ENCODE measurements at places on chromosomes 2 and 18.

GRCh38 chr18:45221363-45221762, 393.9 kb upstream of the SLC14A2 start:
- no peak for DNase-seq

DNA sequence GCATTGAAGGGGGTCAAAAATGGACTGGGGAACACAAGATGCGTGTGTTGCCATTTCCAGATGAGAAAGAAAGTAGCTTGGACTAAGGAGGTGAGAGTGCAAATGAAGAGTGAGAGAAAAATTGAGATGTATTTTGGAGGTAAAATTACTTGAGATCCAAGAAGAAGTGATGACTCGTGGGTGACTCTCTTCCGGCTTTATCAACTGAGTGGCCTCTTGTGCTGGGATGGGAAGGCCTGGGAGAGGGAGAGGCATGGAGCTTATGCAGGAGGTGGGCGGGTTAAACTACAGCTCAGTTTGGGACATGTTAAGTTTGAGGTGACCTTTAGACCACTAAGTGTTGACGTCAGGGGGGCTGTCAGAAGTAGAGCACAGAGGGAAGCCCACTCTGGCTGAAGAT, 34.9 kb downstream of the SULT1C2 start:
- no peak for DNase-seq

DNA sequence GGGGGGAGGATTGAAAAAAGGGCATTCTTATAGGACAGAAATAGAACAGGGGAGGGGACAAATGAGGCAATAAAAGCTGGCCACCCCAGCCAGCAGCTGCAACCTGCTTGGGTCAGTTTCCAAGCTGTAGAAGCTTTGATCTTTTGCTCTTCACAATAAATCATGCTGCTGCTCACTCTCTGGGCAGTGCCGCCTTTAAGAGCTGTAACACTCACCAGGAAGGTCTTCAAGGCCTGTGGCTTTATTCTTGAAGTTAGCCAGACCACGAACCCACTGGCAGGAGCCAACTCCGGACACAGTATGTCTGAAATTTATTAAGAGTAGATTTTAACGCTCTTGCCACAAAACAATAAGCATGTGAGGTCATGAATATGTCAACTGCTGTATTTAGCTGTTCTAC, 649.9 kb upstream of the RAB6C start:
- DNase-seq, result no peak

DNA sequence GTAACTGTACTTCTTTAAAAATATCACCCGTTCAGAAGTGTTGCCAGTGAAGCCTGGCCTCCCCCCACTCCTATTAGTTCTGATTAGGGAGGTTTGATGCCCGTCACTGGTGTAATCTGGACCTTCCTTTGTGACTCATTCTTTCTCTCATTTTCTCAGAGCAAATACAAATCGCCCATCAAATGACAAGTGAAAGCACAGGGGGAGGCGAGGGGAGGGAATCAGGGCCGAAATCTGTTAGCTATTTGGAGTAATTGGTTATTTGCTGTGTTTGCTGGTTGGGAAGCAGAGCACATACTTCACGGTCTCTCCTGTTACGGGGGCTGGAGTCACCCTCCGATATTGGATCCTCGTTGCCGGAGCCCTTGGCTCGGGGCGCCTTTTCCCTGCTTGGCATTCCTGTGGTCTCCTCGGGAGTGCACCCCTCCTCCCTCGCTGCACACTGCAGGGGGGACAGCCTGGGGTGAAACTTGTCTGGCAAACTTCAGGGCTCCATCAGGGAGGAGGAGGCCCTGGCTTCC, 178.1 kb downstream of the DYSF start:
- peak; percentile 79 for DNase-seq

- DNase-seq, result no peak
These were observed 59.7 kb upstream of the KCNJ3 start for GRCh38 chr2:154638783-154639182.

GRCh38 chr2:221616561-221616960, 44.5 kb upstream of the EPHA4 start:
- DNase-seq, result no peak

DNA sequence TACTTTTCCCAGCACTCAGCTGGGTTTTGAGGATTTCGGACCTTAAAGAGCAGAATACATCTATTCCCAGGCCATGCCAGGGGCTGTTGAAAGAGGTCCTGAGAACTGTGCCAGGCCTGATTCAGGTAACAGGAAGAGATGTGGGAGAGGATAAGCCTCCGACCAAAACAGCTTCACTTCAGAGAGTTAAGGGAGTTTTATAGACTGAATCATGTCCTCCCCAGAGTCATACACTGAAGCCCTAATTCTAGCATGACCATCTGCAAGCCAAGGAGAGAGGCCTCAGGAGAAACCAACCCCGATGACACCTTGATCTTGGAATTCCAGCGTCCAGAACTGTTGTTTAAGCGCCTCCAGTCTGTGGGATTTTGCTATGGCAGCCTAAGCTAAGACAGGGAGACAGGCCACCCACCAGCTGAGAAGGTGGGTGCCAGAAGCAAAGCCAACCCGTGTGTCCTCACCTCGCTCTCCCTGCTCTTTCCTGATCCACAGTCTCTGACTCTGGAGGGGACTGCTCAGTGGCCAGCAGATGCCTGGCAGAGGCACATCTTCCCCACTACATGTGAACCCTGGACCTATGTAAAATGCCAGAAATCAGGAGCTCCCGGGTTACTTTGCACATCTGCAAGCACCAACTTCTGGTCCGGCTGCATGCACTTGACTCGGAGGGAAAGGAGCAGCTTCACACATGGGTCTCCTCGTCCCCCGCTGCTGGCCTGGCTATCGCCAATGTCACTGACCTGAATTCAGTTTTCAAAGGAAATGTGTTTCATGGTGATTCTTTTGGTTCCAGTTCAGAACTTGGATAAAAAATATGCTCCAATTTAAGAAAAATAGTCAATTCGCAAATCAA, 116.8 kb upstream of the EPC2 start:
- no peak for DNase-seq

DNA sequence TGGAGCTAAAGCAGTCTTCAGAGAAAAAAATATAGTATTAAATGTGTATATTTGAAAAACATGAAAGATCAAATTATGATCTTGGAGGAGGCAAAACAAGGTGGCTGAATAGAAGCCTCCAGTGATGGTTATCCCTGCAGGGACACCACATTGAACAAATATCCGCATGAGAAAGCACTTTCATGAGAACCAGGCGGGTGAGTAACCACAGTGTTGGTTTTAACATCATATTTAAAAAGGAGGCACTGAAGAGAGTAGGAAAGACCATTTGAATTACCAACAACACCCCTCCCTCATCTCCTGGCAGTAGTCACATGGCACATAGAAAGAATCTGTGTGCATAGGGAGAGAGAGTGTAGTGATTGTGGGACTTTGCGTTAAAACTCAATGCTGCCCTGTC, 759.6 kb upstream of the NRXN1 start:
- no peak for DNase-seq

GRCh38 chr18:6280211-6280743, 134.4 kb downstream of the L3MBTL4 start:
- DNase-seq, result no peak

DNA sequence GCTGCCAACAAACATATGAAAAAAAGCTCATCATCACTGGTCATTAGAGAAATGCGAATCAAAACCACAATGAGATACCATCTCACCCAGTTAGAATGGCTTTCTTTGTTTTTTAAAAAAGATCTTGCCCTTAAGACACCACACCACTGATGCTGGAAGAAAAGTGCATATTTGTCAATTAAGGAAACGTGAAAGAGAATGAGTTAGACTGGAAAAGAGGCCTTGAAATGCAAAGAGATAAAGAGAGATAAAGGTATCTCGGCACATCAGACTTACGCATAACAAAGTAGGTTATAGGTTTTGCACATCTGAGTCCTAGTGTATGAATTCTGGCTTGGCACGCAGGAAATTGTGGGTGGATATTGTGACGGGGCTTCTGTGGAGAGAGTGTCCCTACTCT, 149.5 kb downstream of the MTX2 start:
- no peak for DNase-seq

GRCh38 chr2:210049831-210050230, 47.4 kb downstream of the RPE start:
- no peak for DNase-seq

DNA sequence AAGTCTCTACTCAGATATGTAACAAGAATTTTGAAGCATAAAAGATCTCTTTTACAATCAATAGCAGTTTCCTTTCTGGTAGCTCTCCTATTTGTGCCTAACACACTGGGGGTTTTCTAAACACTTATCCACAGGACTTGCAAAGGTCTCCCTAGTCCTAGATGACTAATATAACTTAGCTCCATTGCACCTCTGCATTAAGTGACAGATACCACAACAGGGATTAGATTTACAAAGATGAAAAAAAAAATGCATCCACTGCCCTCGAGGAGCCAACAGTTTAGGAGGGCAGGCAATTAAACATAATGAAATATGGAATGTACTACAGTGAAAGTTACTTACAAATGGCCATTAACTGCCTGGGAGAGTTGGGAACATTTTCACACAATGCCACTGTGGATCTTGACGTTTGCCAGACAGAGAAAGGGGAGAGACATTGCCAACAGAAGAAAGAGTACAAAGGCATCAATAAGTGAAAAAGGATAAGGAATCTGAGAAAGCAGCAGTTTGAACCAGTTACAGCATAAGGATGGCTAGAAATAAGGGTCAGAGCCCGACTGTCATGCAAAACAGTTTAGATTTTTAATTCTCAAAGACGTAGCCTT, 14.3 kb downstream of the PPP3R1 start:
- DNase-seq, result no peak

DNA sequence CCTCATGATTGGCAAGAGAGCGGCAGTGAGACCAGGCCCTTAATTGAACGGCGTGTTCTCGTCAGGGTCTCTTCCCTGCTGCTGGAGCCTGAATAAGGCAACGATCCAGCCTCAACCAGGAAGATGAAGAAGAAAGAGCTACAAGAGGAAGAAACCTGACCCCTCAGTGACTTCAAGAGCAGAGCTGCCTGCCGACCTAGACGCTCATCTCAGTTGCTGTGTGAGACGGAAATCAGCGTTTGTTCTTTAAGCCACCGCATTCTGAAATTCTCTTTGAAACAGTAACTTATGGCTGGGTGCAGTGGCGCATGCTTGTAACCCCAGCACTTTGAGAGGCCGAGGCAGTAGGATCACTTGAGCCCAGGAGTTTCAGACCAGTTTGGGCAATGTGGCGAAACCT, 29.6 kb upstream of the KCNG3 start:
- DNase-seq, result no peak

GRCh38 chr18:45562567-45563479, 52.5 kb upstream of the SLC14A2 start:
- no peak for DNase-seq

GRCh38 chr18:27461957-27462356, 276.8 kb upstream of the CHST9 start:
- DNase-seq, result no peak

DNA sequence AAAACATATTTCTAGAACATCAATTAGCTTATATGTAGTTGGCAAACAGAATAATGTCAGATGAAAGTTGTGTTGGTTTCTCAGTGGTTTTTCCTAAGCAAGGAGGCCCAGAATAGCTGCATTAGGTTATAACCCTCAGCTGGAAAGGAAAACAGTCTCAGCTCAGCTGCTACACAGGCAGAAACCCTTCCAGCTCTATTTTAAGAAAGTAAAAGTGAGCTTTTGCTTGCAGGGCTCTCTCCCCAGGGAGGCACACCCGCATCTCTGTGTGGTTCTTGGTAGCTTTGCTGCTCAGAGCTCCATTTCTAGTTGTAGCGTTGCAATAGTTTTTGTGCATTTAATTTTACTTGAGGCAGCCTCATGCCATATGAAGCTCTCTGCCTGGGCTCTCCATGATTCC, 54.6 kb downstream of the PIKFYVE start:
- DNase-seq, result no peak

- no peak for DNase-seq
These were observed 211.8 kb upstream of the ARL4C start for GRCh38 chr2:234708717-234709116.

GRCh38 chr2:3264010-3264744, 113.4 kb downstream of the EIPR1 start:
- no peak for DNase-seq

DNA sequence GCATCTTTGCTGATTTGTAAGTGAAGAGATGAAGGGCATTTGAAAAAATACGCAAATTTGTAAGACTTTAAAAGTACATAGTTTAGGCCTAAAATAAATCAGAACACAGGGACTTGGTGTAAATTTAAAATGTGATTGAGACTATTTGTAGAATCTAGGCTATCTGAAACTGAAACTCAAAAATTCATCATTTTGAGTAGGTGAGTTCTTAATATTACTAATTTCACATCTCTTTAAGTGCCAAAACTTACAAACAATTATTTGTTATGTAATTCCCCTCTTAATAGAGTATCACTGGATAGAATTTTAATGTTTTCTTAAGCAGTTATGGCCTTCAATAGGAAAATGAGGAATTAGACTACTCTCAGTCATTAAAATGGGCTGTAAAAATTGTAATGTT, 14.0 kb upstream of the HRH4 start:
- no peak for DNase-seq

DNA sequence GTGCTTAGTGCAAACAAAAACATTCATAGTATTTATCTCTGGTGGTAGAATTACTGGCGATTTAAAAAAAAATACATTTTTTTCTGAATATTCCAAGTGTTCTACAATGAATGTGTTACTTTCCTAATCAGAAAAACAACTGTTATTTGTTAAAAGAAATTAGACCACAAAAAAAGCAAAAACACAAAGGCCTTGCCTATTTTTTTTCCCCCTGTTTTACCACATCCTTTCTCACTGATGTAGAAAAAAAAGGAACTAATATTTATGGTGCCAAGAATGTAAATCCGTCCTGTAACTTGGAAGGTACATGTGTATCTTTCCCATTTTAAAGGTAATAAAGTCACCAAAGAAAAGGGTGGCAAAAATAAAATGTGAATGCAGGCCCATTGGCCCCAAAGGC, 28.4 kb upstream of the MGAT4A start:
- DNase-seq, result no peak

GRCh38 chr18:57845605-57846074, 42.5 kb upstream of the ATP8B1 start:
- DNase-seq, result no peak

GRCh38 chr2:86500325-86501083, 59.3 kb downstream of the KDM3A start:
- DNase-seq, result no peak

DNA sequence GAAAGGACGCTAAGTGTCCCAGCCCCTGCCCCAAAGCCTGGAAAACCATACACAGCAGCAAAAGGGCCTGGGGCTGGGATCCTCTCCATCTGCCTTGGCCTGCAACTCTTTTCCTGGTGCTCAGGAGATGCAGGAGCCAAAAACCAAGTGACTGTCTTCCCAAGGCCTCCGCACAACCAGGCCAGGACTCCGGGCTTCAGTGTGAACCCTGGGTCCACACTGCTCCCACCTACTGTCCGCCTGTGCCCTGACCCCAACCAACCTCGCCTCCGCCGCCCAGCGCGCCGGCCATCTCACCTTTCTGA, 1.1 kb downstream of the FEV start:
- DNase-seq, result no peak

DNA sequence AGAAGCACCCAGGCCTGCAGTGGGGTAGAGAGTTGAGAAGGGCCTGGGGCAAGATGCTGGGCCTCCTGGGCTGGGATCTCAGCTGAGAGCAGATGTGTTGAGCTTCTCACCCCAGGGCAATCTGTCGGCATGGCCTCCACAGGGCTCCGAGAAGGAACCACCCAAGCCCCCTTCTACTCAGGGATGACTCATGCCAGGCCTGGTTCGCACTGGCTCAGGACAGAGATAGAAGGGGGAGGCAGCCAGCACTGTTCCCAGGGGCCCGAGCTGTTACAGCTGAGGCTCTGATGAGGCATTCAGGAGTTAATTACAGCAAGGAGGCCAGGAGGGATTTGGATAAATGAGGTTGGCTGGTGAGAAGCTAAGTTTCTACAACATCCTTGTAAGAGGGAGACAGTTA, 62.5 kb downstream of the CENPO start:
- no peak for DNase-seq
